ENCODE measurements at places on chromosomes 4 and X.

- H3K4me1 ChIP-seq = no peaks in the 10 kb centered on the region
- DNase-seq = no peak
- no peaks in the 10 kb centered on the region for H3K36me3 ChIP-seq
These were observed 191.1 kb downstream of the NAA11 start for GRCh38 chr4:79134767-79135166.

GRCh38 chr4:55409468-55410171, 13.9 kb downstream of the TMEM165 start:
- DNase-seq = no peak
- H3K36me3 ChIP-seq = peaks cover 3% of the 10 kb centered on the region
- H3K27me3 ChIP-seq = no peaks in the 10 kb centered on the region
- no peak overlapping the region for H3K4me3 ChIP-seq
- peak overlapping the region; percentile 83 for H3K27ac ChIP-seq

DNA sequence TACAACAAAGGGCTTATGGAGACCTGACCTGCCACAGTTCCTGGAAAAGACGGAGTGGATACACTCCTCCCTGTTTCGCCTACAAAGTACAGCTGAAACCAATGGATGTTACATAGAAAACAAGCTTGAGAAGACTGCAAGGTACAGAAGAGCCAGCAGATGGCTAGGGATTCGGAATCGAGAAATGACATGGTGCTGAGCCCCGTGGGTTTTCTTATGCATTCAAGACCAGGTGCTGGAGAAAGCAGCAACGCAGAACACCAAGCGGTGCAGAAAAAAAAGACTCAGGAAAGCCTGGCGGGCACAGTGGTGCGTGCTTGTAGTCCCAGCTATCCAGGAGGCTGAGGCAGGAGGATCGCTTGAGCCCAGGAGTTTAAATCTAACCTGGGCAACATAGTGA, 13.8 kb downstream of the TIMM17B start:
- no peaks in the 10 kb centered on the region for H3K36me3 ChIP-seq
- no peak for DNase-seq
- no peaks in the 10 kb centered on the region for H3K27me3 ChIP-seq
- H3K27ac ChIP-seq = no peak overlapping the region
- H3K4me1 ChIP-seq = no peaks in the 10 kb centered on the region

- H3K4me1 ChIP-seq = no peaks in the 10 kb centered on the region
- no peaks in the 10 kb centered on the region for H3K36me3 ChIP-seq
- no peak overlapping the region for H3K4me3 ChIP-seq
- H3K27ac ChIP-seq = no peak overlapping the region
These were observed 127.9 kb upstream of the NHS start for GRCh38 chrX:17247144-17247543.

DNA sequence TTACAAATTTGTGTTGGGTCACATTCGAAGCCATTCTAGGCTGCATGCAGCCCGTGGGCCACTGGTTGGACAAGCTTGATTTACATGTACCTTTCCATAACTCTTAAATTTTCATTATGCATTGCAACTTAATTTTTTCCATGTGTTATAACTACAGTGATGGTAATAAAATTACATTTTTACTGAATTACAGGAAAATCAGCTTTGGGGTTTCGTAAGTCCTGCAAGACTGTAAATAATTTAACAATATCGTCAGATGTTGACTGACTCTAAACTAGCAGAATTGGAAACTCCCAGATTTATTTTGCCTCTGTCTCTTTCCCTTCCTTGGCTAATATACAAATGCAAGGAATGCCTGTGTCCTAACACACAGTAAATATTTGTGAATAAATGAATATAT, 88.0 kb upstream of the RAPGEF2 start:
- no peak overlapping the region for H3K27ac ChIP-seq
- no peak for DNase-seq
- no peak overlapping the region for H3K4me3 ChIP-seq
- H3K36me3 ChIP-seq = no peaks in the 10 kb centered on the region

DNA sequence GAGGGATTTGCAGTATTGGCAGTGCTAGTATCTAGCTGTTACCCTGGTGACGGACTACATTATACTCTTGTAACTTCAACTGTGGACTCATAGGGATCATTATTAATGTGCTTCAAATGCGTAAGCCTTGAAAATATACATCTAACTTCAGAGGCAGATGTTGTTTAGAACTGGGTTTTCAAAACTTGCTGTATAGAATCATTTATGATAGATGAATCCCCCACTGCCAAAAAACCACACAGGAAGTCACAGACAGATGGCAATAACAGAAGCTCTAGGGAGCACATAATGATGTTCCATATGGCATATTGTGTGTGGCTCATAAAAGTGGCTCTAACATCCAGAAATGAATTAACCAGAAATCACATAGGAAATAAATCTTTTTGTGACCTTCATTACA, 62.3 kb upstream of the RELL1 start:
- H3K4me1 ChIP-seq = peaks cover 5% of the 10 kb centered on the region
- no peak overlapping the region for H3K4me3 ChIP-seq
- H3K27me3 ChIP-seq = no peaks in the 10 kb centered on the region
- H3K36me3 ChIP-seq = peaks cover 2% of the 10 kb centered on the region
- H3K27ac ChIP-seq = no peak overlapping the region

GRCh38 chr4:56656346-56656643, 24.8 kb downstream of the HOPX start:
- DNase-seq = no peak
- peak overlapping the region; percentile 98 for H3K4me3 ChIP-seq
- peaks cover 3% of the 10 kb centered on the region for H3K36me3 ChIP-seq
- peaks cover 41% of the 10 kb centered on the region for H3K4me1 ChIP-seq

DNA sequence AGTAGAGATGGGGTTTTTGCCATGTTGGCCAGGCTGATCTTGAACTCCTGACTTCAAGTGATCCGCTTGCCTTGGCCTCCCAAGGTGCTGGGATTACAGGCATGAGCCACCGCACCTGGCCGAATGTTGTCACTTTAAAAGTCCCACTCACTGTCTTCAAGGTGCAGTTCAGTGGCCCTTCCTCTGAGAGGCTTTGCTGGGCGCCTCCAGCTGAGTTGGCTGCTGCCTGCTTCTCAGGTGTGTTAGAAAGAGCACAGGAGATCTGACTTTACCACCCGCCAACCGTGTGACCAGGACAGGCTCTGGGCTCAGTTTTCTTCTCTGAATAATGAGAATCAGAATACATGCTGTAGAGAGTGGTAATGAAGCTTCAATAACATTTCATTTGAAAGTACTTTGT, 207.4 kb downstream of the CEP135 start:
- H3K4me1 ChIP-seq = no peaks in the 10 kb centered on the region
- no peaks in the 10 kb centered on the region for H3K36me3 ChIP-seq
- no peak for DNase-seq
- H3K27me3 ChIP-seq = peaks cover 8% of the 10 kb centered on the region
- H3K27ac ChIP-seq = no peak overlapping the region
- H3K4me3 ChIP-seq = no peak overlapping the region

DNA sequence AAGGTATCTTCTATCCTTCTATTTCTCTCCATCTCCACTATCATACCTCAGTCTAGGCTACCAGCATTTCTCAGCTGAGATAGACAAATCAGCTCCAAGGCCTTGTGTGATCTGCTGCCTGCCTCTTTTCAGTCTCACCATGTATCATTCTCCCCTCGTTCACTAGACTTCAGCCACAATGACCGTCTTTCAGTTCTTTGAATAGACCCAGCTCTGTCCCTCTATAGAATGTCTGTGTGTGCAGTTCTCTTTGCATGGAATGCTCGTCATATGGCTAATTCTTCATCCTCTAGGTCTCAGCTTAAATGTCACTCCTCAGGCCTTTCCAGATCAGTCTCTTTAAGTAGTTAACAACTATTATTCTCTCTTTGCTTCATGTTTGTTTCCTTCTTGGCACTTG, 6.5 kb downstream of the IGBP1 start:
- DNase-seq = no peak
- peaks cover 6% of the 10 kb centered on the region for H3K36me3 ChIP-seq
- peak overlapping the region; percentile 51 for H3K27ac ChIP-seq
- no peaks in the 10 kb centered on the region for H3K27me3 ChIP-seq
- peaks cover 29% of the 10 kb centered on the region for H3K4me1 ChIP-seq

DNA sequence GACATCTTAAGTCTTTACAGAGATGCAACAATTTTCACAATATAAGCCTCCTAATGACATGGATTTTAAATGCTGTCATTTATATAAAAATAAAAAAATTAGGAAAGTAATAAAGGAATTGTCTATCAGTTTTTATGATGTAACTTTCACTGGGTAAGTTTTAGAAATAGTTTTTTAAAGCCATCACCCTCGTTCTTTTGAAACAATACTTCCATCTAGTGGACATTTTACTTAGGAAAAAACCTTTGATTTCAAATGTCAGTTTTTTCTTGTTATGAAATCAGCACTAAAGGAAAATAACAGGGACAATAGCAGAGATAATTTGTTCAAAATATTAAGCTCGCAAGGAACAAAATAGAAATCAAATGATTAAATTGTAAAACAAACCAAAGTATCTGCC, 24.3 kb upstream of the NDNF start:
- H3K4me1 ChIP-seq = no peaks in the 10 kb centered on the region
- H3K36me3 ChIP-seq = no peaks in the 10 kb centered on the region
- no peak overlapping the region for H3K27ac ChIP-seq
- no peak overlapping the region for H3K4me3 ChIP-seq
- no peaks in the 10 kb centered on the region for H3K27me3 ChIP-seq
- no peak for DNase-seq

- no peak overlapping the region for H3K4me3 ChIP-seq
- no peaks in the 10 kb centered on the region for H3K27me3 ChIP-seq
- DNase-seq = no peak
- no peaks in the 10 kb centered on the region for H3K36me3 ChIP-seq
- no peaks in the 10 kb centered on the region for H3K4me1 ChIP-seq
- H3K27ac ChIP-seq = no peak overlapping the region
These were observed 88.4 kb upstream of the SLC7A11 start for GRCh38 chr4:138330531-138330930.

DNA sequence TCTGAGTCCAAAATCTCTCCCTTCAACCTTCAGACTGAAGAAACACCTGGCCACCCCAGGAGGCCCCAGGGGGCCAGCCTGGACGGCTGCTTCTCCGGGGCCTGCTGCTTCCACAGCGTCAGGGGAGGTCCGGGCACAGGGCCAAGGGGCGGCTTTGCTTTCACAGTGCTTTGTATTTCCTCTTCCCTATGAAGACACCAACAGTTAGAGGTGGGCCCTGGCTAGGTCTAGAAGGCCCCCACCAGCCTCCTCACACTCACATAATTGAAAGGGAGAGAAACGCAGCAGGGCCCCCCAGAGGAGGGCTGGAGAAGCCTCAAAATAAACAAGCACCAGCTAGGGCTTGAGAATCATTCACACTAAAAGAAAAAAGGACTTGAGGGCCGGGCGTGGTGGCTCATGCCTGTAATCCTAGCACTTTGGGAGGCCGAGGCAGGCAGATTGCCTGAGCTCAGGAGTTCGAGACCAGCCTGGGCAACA, 17.8 kb downstream of the SCD5 start:
- no peak overlapping the region for H3K4me3 ChIP-seq
- H3K4me1 ChIP-seq = no peaks in the 10 kb centered on the region
- H3K27me3 ChIP-seq = peaks cover 25% of the 10 kb centered on the region
- no peak for DNase-seq
- H3K27ac ChIP-seq = no peak overlapping the region

GRCh38 chr4:95761426-95761825, 78.5 kb upstream of the PDHA2 start:
- DNase-seq = no peak
- H3K27me3 ChIP-seq = peaks cover 4% of the 10 kb centered on the region
- no peaks in the 10 kb centered on the region for H3K4me1 ChIP-seq
- no peak overlapping the region for H3K27ac ChIP-seq

DNA sequence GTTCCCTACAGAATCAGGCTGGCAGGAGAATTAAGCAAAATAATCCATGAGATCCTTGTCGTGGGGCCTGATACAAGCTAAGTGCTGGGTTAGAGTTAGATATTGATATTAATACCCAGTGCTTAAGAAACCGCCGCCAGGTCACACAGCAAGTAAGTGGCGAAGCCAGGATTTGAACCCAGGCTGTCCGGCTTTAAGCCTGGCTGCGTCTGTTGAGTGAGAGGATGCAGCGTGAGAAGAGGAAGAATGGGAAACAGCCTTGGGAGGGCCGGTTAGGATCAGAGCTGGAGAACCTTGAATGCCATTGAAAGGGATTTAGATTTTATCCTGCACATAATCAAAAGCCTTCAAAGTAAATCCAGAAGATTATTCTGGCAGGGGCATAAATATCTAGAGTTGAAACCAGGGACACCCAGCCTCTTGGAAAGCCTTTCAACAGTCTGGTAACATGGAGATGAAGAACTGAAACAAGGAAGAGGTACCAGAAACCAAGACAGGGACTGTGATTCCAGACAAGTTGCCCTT, 64.8 kb upstream of the HELT start:
- no peaks in the 10 kb centered on the region for H3K36me3 ChIP-seq
- peaks cover 50% of the 10 kb centered on the region for H3K27me3 ChIP-seq
- peaks cover 2% of the 10 kb centered on the region for H3K4me1 ChIP-seq
- DNase-seq = no peak

GRCh38 chrX:101229170-101229569, 9.6 kb downstream of the DRP2 start:
- H3K36me3 ChIP-seq = peaks cover 4% of the 10 kb centered on the region
- H3K4me3 ChIP-seq = no peak overlapping the region
- H3K27me3 ChIP-seq = no peaks in the 10 kb centered on the region
- H3K4me1 ChIP-seq = no peaks in the 10 kb centered on the region
- DNase-seq = no peak
- no peak overlapping the region for H3K27ac ChIP-seq

DNA sequence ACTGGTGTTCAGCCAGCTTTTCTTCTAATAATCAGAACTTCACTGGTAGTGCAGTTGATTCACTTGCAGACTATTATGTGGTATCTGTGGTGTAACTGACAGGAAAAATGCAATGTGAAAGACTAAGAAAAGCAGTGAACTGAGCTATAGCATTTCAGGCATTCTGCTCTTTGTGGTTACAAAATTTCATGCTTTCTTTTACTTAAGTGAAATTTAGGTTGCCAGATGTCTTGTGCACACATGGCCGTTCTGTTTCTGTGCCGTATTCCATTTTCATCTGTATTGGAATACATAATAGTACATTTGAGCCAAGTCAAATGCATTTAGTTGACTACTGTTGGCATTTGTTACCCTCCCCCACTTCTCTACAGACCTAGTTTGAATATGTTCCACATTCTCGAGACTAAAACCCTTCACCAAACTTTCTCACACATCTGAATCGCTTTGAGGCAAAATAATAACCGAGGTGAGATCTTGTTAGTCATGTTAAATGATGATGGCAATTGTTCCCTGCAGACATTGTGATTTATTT, 8.2 kb downstream of the RTL3 start:
- no peaks in the 10 kb centered on the region for H3K27me3 ChIP-seq
- H3K27ac ChIP-seq = no peak overlapping the region
- H3K36me3 ChIP-seq = no peaks in the 10 kb centered on the region
- peak overlapping the region; percentile 33 for H3K4me3 ChIP-seq

DNA sequence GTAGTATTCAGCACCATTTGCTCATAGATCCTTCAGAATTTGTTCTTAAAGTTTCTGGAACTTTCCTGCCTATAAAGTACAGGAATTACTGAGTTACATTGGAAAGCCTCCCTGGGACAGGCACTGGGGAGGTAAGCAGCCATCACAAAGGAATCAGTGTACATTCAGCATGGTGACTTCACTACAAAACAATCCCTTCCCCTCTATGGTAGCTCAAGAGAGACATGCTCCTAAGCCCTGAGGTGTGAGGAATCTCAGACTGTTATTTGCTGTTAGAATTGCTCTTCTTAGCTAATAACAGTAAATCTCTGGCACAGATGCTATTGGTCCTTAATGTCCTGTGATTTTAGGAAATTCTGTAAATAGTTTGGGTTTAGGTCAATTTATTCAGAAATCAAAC, 1898.0 kb upstream of the PCDH7 start:
- no peak overlapping the region for H3K27ac ChIP-seq
- no peaks in the 10 kb centered on the region for H3K4me1 ChIP-seq
- no peak for DNase-seq
- no peak overlapping the region for H3K4me3 ChIP-seq
